Activated CD4-positive, alpha-beta T cell treated with anti-CD3 and anti-CD28 coated beads, Interleukin-2, Interleukin-6, amounts not matched to agents 100 ng/mL and 50 ng/mL, durations not matched to agents 16 hours and 8 hours (primary cell): ENCODE measurements at places on chromosomes 6 and 20.

- no peak for DNase-seq
Observed at GRCh38 chr6:137728386-137729349, 138.4 kb upstream of the TNFAIP3 start.

DNA sequence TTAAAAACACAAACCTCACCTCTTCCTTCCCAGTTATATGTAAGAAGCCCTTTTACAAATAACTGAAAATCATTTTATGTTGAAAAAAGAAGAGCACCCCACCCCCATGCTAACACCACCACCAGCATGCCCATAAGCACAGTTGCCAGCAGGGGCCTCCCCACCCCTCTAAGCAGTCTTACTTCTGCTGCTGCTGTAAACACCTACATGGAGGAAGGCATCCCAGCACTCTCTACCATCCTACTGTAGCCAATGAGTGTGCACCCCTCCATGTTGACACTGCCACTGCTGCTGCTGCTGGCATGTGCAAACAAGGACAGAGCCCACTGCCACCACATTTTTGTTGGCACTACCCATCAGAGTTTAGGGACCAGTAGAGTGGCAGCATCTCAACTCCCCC lies 49.6 kb upstream of the PHIP start:
- DNase-seq, result no peak

GRCh38 chr20:22411627-22412450 lies 172.5 kb downstream of the FOXA2 start:
- DNase-seq, result no peak

DNA sequence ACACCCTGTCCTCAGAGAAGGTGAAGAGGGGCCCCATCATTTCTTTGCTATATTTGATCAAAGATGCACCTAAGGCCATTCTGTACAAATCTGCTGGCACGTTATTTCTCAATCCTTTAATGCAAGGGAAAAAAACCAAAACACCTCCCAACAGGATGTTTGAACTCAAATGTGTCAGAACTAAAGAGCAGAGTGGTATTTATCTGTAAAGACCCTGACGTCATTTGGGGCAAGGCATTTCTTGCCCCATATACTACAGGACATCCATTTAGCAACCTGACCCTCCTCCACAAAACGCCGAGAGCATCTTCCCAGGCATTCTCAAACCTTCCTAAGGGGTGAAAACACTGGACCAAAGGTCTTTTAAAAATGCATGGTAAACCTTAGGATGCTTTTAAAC lies 50.8 kb downstream of the ZMYND8 start:
- DNase-seq, result peak; percentile 20

- DNase-seq, result no peak
Observed at GRCh38 chr6:90005048-90005827, 111.0 kb downstream of the GJA10 start.

GRCh38 chr6:37489697-37490336 lies 9.9 kb downstream of the CCDC167 start:
- no peak for DNase-seq

- DNase-seq, result peak; percentile 46
Observed at GRCh38 chr20:46060301-46060881, 29.4 kb downstream of the NCOA5 start.

DNA sequence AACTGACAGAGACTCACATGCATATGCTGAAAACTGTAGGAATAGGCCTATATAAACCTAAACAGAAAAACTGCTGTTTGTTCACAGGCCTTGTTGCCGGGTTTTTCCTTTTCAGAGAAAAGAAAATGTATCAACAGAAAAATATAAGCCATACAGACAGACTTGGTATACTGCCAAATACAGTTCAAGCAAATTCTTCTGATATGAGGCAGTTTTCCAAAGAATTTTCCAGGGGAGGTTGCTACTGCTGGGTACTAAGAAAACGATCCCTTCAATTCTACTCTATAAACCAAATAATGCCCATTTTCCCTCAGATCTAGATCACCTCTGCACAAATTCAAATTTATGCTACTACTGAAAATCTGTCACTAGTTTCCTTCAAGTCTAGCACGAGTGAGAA lies 59.4 kb downstream of the ME1 start:
- no peak for DNase-seq

DNA sequence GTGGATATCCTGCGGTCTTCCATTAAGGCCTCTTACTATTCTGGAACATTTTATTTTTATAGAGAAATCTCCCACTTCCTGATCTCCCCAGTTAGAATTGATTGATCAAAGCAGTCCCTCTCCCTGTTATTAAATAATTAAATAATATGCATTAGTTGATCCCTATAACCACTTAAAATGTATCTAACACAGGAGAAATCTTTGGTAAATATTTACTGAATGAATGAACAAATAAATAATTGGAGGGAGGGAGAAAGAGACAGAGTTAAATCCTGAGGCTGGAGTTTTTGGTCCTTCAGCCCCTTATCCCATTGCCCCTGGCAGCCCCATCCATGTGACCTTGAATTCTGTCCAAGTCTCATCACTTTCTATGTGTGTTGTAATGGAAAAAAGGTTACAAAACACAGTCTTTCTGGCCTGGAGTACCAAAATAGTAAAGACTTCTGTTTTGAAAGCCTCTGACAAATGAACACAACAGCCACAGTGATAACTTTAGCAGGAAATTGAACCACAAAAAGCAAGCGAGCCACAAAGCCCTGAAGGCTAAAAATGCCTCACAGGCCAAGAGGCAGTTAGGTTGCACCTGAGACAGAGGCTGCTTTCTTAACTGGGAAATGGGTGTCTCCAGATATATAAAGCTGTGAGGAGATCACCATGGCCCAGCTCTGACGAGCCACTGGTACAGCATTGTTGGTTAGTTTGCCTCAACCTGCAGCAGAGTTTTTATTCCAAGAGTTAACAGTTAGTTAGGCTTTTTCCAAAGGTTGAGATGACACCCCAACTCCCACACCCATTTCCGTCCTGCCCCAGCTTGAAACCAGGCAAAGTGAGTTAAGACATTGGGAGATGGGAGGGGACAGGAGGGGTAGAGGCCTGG lies 11.3 kb downstream of the NT5E start:
- DNase-seq, result peak; percentile 71

GRCh38 chr20:2604506-2604835 lies 48.0 kb upstream of the NOP56 start:
- no peak for DNase-seq

DNA sequence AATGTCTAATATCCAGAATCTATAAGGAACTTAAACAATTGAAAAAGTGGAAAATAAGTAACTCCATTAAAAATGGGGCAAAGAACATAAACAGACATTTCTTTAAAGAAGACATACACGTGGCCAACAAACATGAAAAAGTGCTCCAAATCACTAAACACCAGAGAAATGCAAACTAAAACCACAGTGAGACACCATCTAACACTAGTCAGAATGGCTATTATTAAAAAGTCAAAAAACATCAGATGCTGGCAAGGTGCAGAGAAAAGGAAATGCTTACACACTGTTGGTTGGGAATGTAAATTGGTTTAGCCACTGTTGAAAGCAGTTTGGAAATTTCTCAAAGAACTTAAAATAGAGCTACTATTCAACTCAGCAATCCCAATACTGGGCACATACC lies 169.2 kb upstream of the MANEA start:
- no peak for DNase-seq

- DNase-seq, result no peak
Observed at GRCh38 chr6:157672726-157673412, 150.2 kb upstream of the SNX9 start.

- DNase-seq, result no peak
Observed at GRCh38 chr6:43478008-43478372, 620 bp downstream of the TJAP1 start.

GRCh38 chr6:32851025-32851424 lies 2.5 kb downstream of the TAP1 start:
- DNase-seq, result no peak

DNA sequence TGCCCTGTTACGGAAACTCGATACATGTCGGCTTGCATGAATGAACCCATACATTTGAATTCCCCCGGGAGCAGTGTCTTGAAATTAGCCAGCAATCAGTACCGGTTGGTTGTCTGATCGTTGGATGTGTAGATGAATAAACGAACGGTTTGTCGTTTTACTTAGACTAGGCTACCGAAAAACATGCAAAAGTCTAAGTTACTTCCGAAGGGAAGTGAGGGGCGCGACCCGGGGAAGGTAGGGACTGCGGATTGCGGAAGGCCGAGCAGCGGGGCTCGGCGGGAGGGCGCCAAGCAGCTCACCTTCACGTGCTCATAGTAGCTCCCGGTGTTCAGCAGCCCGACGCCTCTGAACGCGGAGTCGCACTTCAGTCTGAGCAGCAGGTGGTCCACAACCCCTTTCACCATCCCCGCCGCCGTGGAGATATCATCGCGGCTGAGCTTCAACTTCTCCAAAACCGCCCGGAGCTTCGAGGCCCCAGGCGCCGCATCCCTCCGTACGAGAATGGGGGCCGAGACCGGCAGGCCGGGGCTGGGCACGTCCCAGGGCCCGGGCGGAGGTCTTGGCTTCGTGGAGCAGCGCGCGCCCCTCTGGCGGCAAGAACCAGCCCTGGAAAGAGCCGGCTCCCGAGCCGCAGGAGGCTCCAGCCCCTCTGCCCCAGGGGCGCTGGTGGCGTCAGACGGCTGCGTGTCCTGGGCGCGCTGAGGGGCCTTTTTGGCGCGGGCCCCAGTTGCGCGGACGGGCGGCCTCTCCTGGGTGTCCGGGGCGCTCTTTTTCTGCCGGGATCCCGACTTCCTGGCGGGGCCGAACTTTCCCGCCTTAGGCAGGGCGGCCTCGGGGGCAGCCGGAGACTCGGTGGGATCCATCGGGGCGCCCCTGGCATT lies 632 bp downstream of the CGAS start:
- DNase-seq, result peak; percentile 58

GRCh38 chr6:109172101-109172746 lies 76.9 kb downstream of the CEP57L1 start:
- DNase-seq, result no peak

GRCh38 chr20:63628246-63628975 lies 1.5 kb upstream of the GMEB2 start:
- peak; percentile 86 for DNase-seq

GRCh38 chr20:4322499-4322898 lies 307.1 kb upstream of the RNF24 start:
- no peak for DNase-seq

GRCh38 chr6:80094017-80094416 lies 12.5 kb upstream of the BCKDHB start:
- DNase-seq, result peak; percentile 16

- DNase-seq, result no peak
Observed at GRCh38 chr6:33030245-33030644, 20.9 kb upstream of the HLA-DOA start.

DNA sequence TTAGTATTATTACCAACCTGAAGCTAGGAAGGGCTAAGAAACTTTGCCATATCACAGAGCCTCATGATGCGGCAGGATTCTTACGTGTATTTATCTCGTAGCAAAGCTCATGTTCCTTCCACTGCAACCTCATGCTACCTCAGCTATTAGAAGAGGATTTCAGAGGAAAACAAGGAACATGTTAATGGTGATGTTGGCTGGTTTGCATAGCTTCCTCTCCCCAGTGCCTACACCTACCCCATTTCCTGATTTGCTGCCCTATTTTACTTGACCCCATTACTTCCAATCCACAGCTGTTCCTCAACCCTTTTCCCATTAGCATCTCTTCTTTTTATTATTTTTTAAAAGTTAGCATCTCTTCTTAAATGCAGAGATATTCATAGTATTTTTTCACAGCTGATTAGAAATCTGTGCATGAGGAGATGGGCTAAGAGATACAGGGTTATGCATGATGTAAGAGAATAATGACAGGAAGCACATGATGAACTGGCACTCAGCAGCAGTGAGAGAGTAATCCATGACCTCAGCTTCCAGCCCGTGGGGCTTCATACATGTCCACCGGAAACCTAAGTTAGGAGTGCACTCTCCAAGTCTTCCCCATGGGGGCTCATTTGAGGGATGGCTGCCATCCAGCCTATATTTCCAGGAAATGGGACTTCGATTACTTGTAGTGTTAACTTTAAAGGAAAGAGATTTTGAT lies 106.1 kb upstream of the ASF1A start:
- DNase-seq, result peak; percentile 11

DNA sequence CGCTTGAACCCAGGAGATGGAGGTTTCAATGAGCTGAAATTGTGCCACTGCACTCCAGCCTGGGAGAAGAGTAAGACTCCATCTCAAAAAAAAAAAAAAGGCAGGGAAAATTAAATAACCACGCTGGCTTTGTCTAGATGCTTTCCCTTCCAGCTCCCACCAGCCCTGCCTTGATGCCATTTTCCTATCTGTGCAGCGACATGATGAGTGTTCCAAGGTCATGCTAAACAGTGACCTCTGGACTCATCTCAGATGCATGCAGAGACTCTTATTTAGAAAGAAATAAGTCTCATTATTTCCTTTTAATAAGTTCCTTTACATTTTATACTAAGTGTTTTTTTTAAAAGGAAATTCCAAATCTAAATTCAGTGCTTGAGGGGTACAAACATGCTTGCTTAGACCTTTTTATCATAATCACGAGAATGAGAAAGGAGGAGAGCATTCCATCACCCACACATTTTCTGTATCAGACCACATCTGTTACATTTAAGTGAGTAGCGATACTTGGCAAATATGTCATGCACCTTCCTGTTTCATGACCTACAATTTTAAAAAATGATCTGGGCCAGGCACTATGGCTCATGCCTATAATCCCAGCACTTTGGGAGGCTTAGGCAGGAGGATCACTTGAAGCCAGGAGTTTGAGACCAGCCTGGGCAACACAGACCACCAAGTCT lies 101.1 kb upstream of the RREB1 start:
- DNase-seq, result no peak

GRCh38 chr6:83071707-83072106 lies 4.2 kb downstream of the DOP1A start:
- no peak for DNase-seq

DNA sequence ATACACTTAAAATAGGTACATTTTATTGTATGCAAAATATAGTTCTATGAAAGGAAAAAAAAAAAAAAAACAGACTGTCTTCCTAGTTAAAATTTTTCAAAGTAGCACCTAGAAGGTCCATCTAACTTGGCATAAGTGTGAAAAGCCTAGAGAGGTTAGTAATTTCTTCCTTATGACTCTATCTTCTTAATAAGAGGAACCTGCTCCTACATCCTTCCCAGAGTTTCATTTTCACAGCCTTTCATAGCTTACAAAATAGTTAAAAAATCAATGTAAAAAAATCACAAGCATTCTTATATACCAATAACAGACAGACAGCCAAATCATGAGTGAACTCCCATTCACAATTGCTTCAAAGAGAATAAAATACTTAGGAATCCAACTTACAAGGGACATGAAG lies 28.8 kb downstream of the OGFRL1 start:
- DNase-seq, result no peak

DNA sequence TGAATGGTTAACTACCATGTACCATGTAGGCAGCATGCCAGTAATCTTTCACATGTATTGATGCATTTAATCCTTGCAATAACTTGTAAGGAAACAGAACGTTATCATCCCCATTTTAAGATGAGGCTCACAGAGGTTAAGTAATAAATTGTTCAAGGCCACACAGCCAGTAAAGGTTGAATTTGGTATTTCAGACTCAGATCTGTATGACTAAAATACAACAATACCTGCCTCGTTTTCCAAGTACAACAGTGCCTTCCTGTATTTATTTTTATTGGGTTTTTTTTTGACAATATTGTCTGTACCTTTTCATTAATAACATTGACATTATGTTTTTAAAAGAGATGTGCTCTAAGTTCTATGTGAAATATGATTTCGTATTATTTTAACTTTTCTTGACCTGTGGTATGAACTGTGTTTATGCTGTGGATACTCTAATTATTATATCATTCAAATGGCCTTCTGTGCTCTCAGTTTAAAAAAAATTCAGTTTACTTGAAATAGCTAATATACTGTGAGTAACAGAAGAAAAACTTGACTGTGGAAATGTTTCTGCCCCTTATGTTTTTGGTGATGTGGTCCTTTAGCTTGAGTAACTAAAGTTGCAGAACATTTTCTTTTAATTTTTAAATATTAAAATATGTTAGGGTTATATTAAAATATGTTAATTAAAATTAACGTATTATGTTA lies 39.7 kb downstream of the XRN2 start:
- DNase-seq, result no peak
